GOT3 (cell line): ENCODE measurements at places on chromosomes 4 and X.

DNA sequence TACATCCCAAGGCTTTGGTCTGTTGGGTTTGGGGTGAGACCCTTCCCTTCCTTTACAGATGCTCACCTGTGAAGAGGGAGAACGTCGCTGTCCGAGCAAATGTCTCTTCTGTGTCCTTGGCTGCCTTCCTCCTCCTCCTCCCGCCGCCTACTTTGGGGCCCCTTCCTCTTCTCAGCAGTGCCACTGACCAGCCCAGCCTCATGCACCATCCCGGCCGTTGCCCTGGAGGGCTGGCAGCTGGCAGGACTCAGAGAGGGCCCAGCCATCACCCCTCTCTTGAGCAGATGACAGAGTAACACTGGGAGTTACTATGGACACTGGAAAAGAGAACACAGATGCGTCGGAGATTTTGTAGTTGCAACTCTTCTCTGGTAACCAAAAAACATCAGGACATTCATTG is 68.2 kb downstream of the TRMT44 start:
- no peak for DNase-seq

DNA sequence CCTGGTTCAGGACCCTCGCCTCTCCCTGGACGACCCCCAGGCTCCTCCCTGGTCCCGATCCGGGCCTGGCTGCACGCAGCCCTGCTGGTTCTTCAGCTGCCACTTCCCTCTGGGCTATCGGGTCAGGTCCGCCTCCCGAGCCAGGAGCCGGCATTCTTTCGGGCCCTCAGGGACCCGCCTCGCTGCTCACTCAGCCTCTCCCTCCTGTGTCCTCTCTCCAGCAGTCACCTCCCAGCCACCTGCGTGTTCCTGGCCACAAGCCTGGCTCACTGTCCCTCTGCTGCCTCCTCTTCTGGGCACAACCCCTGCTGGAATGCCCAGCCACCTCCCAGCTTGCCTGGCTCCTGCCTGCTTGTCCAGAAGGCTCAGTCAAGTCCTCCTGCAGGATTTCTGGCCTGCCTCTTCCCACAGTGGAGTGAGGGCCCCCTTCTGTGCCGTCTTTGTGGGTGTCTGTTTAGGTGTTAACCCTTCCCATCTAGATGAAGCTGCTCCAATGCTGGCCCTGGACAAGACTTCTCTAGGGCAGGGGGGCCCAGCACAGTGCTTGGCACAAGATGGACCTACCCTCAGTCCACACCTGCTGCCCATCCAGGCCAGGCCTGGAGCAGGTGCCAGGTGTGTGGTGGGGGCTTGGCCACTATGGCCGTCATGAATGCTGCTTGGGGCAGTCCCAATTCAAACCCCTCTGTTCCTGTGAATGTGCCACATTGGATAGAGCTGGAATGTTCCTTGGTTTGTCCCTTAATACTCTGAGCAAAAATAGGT is 2.2 kb downstream of the WFS1 start:
- no peak for DNase-seq

DNA sequence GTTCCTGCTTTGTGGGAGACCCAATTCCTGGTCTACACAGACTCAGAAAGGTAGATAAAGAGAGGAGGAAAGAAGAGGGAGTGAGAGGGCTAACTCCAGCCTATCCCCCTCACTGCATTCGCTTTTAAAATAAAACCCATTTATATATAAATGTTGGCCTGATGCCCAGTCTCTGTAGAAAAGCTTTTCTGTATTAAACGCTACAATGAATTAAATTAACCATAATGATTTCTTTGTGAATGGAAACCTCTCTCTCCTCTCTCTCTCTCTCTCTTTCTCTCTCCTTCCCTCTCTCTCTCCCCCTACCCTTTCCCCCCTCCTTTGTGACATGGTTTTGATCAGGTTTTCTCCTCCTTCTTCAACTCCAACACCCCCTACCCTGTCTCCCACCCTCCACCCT is 34.8 kb downstream of the PJA1 start:
- no peak for DNase-seq

DNA sequence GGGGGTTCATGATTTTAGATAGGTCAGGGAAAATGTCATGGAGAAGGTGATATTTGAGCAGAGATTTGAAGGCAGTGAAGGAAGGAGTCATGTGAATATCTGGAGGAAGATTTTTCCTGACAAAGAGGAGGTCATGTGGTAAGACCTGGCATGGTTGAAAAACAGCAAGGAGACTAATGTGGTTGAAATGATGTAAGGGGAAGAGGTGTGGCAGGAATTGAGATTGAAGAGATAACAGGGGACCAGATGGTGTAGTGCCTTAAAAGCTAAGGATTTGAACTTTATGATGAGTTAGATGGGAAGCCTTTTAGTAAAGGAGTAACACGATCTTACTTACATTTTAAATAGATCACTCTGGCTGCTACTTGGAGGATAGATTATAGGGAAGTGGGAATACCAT is 210.9 kb downstream of the RTL9 start:
- no peak for DNase-seq

DNA sequence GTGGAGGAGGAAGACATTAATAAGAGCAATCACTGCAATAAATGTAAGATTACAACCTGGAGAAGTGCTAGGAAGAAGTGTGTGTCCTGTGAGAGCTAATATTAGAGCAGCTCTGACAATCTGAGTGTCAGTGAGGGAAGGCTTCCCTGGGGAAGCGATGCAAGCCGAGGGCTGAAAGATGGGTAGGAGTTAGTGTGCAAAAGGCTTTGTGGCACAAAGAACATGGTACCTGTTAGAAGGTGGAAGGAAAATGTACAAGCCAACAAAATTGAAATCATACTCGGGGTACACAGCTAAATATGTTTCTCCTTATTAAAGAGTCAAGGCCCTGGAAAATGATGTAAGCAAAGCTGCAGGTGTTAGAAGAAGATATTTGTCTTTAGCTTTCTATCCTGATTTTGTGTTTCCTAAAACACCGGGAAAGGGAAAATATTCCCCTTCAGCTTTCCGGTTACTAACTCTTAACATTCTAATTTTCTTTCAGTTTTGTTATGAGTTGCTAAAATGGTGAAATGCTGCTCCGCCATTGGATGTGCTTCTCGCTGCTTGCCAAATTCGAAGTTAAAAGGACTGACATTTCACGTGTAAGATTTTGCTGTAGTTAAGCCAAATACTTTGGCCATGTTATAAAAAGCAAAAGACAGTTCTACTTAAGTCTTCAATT is 808 bp downstream of the THAP6 start:
- DNase-seq, result no peak

- no peak for DNase-seq
Observed at GRCh38 chr4:41122309-41122708, 92.0 kb downstream of the APBB2 start.

GRCh38 chr4:107319386-107319785 is 283.3 kb upstream of the DKK2 start:
- DNase-seq, result no peak

DNA sequence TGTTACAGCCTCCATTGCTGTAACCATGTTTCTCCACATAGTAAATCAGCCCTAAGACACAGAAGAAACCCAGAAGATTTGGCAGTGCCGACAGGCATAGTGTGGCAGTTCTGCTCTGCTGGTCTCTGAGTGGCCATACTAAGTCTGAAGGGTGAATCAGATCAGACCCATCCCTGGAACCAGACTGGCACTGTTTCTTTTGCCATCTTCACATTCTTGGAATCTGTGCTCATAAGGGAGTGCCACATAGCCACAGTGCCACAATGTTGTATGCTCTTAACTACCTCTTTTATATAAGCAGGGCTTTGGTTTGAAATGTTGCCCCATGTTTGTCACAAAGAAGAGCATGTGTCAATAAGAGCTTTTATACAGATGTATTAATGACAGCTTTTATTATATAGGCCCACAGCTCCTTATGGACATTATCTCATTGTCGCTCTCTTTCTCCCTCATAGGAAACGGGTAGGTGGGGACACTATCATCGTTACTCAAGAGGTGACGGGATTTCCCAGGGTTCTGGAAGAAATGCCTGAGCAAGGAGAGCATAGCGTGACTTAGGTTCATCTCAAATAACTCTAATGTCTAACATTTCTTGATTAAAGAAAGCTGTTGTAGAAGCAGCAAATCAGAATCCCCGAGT is 128.2 kb downstream of the CBR4 start:
- DNase-seq, result no peak

- DNase-seq, result no peak
Observed at GRCh38 chr4:81904121-81904520, 432.4 kb upstream of the RASGEF1B start.

- DNase-seq, result no peak
Observed at GRCh38 chr4:91909963-91910362, 393.8 kb upstream of the GRID2 start.

DNA sequence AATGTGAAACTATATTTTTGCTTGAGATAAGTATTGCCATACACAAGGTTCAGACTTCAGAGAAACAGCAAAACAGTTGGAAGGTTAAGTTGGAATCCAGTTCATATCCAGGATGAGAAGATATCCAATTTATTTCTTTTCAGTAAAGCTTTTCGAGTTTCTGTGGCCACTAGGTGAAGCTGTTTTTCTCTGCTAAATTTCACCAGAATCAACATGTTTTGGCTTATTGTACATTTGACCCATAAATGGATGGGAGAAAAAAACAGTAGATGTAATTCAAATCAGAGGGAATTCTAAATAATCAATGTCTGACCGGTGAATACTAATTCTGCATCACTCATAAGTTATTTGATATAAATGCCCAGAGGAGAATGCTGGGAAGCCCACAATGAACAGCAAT is 9.1 kb upstream of the METTL14 start:
- no peak for DNase-seq

- DNase-seq, result no peak
Observed at GRCh38 chr4:7281691-7282665, 89.6 kb downstream of the SORCS2 start.

DNA sequence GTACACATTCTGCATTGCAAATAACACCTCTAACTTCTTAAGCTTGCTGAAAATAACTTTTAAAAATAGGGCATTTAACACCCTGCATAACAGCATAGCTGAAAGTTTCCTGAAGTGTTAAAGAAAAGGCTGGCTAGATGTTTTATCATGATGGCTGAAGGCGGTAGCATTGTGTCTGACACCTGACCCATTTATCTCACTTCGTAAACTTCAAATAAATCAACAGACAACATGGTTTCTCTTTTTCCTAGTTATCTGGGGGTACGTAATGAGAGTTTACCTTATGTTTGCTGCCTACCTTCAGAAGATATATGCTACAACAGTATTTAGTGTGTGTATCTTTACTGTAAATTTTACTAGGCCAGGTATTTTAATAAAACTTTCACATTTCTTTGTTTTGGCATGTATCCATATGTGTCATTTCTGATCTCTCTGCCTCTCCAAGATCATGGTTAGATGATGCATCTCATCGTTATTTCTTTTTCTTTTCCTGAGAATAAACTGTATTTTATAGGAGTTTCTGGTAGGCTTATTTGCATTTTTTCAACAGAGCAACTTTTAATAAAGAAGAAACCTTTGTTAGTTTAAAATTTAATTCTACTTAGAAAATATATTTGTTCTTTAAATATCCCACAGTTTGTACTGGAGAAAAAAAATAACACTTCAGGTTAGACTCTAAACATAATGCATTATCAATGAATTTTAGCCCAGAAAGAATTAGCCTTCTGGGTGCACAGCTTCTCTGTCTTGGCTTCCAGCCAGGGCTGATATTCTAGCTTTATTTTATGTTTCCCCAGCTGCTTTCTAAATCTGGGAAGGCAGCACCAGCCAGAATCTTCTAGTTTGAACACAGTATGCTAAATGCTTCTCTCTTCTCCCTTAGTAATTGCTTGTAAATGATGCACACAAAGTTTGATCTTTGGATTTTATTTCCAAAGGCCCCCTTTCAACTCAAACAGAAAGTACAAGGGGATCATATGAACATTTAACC is 2.9 kb downstream of the NDST4 start:
- no peak for DNase-seq

DNA sequence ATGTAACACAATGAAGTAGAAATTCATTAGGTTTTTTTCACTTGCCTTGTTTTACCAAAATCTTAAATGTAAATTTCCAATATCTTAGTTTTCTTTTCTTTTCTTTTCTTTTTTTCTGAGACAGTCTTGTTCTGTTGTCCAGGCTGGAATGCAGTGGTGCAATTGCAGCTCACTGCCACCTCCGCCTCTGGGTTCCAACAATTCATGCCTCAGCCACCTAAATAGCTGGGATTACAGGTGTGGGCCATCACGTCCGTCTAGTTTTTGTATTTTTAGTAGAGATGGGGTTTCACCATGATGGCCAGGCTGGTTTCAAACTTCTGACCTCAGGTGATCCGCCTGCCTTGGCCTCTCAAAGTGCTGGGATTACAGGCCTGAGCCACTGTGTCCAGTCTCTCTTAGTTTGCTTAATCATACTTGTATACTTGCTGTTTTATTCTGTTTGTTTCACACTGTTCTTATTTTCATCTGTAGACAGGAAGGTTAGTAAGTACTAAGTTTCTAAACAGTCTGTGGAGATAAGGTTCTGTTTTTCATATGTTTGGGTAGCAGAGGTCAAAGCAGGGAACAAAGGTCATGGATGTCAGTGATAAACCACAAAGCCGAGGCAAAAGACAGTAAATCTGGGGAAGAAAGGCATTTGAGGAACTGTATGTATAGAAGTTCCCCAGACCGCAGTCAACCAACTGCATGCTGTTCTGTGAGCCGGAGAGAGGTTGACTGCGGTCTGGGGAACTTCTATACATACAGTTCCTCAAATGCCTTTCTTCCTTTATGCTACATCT is 129.1 kb downstream of the CBR4 start:
- DNase-seq, result no peak

DNA sequence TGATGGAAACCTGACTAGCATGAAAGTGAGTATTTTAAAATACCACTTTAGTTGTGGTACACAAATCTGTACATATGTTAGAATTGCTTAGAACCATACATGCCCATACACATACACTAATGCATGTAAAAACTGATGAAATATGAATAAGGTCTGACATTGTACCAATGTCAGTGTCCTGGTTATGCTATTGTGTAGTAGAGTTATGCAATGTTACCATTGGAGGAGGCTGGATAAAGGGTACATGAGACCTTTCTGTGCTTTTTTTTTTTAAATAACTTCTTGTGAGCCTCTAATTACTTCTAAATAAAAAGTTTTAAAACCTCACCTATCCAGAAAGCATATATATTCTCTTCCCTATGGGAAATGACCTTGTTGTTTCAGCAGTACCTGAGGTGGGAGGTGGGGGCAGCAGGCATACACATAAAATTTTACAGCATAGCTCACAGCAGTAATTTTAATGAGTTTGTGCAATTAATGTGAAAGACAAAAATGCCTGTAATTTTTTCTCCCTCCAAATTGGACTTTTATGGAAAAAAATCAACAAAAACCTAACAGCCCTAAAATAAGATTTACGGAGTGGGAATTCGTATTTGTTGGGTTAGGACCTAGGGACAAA is 97.6 kb downstream of the RAP1GDS1 start:
- DNase-seq, result no peak

DNA sequence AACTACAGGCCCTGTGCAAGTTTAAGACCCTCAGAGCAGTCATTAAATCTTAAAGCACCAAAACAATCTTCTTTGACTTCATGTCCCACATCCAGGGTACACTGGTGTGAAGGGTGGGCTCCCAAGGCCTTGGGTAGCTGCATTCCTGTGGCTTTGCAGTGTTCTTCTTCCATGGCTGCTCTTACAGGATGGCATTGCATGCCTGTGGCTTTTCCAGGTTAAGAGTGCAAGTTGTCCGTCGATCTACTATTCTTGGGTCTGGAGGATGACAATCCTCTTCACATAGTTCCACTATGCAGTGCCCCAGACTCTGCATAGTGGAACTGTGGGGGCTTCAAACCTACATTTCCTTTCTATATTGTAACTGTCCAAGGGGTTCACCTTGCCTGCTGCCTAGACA is 494.5 kb downstream of the CFAP47 start:
- DNase-seq, result no peak
